ENCODE measurements at places on chromosomes 4 and X.

- DNase-seq, result no peak
Measured at GRCh38 chr4:41538017-41538733, at the start of gene LIMCH1. Gene LIMCH1, plus strand, starts transcription at chr4:41538157. Its CDS starts 67,839 bp downstream, at chr4:41605996.

DNA sequence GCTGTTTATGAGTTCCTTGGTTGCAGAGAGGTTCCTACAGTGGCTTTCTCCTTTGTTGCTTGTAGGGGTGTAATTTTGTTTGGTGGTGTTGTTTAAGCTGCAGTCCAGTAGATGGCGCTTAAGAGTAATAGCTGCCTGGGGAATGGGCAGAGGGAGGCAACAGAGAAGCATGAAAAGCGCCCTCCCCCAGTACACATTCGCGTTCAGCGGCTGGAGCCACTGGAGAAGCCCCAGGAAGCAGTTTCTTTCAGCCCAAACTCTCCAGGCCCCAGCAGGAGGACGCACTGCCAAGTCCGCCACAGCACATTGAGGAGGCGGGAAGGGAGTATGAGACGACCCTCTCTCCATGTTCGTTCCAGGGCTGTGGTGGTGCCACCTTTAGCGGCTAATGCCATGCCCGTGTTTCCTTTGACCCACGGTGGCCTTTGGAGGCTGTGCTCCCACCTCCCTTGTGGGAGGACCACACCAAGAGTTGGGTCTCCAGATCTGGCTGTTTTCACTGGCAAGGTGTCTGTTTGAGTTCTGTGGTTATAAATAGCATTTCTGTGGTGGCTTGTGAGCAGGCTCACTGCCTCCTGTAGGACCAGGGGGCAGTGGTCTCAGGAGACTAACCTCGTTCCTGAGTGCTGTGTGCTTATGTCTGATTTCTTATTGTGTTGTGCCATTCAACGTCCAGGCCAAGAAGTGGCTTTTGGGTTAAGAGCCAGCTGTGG lies 252.3 kb downstream of the ARHGAP10 start:
- DNase-seq, result no peak

DNA sequence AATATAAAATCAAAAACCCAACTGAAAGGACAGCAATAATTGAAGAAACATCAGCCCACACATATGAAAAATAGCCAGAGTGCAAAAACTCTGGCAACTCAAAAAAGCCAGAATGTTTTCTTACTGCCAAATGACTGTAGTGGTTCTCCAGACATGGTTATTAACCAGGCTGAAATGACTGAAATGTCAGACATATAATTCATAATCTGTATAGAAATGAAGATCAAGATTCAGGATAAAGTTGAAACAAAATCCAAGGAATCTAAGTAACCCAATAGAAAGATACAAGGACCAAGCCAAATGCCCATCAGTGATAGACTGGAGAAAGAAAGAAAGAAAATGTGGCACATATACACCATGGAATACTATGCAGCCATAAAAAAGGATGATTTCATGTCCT lies 553.3 kb upstream of the KLHL4 start:
- no peak for DNase-seq

GRCh38 chr4:87112063-87112462 lies 108.4 kb downstream of the KLHL8 start:
- DNase-seq, result no peak
